ENCODE measurements at places on chromosomes 11 and 22.

GRCh38 chr11:86067851-86068137, 1.1 kb downstream of the PICALM start:
- no peak for DNase-seq

DNA sequence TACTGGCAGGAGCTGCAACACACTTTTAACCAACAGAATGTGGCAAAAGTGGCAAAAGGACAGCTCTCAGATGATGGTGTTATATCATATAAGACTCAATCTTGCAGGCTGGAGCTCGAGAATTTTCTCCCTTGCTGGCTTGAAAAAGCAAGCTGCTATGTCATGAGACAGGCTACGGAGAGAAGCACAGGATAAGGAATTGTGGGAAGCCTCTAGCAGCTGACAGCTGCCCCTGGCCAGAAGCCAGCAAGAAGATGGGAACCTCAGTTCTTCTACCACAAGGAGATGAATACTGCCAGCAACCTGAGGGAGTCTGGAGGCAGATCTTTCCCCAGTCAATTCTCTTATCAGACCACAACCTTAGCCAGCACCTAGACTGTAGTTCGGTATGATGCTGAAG, 24.6 kb downstream of the FXYD6 start:
- DNase-seq = no peak

GRCh38 chr11:45723397-45723796, 58.0 kb upstream of the CHST1 start:
- no peak for DNase-seq

- no peak for DNase-seq
These were observed 56.3 kb upstream of the TP53I11 start for GRCh38 chr11:45007011-45007410.

GRCh38 chr11:127143251-127143650, 142.7 kb upstream of the KIRREL3 start:
- DNase-seq = no peak

DNA sequence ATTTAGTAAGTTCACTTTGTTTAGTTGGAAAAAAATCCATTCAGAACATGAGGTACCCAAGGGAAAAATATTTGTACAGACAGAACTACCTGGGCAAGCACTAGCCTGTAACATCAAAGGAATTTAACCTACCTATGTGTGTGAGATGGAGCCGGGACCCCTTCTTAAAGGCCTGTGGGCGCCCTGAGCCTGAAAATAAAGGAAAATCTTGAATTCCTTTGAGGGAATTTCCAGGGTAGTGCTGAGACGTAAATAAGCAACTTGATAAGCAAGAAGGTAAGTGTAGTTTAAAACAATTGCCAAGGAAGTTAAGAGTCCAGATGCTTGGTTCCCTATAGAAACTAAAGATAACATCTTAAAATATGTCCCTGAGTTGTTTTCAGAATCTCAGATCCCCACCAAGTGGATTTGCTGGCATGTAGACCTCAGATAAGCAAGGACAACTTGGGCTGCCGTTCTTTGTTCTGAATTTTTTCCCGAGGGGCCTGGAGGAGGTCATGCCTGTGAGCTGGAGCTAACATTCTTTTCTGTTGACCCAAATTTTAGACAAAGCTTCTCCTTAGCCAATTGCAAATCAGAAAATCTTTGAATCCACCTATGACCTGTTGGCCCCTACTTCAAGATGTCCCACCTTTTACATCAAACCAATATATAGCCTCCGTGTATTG, 31.0 kb downstream of the MED17 start:
- no peak for DNase-seq

- DNase-seq = no peak
These were observed 38.8 kb downstream of the CLDN25 start for GRCh38 chr11:113818426-113818825.

GRCh38 chr22:30143265-30143664, 63.0 kb downstream of the HORMAD2 start:
- no peak for DNase-seq

- peak; percentile 73 for DNase-seq
These were observed 6.0 kb upstream of the IFT27 start for GRCh38 chr22:36781656-36782627.

DNA sequence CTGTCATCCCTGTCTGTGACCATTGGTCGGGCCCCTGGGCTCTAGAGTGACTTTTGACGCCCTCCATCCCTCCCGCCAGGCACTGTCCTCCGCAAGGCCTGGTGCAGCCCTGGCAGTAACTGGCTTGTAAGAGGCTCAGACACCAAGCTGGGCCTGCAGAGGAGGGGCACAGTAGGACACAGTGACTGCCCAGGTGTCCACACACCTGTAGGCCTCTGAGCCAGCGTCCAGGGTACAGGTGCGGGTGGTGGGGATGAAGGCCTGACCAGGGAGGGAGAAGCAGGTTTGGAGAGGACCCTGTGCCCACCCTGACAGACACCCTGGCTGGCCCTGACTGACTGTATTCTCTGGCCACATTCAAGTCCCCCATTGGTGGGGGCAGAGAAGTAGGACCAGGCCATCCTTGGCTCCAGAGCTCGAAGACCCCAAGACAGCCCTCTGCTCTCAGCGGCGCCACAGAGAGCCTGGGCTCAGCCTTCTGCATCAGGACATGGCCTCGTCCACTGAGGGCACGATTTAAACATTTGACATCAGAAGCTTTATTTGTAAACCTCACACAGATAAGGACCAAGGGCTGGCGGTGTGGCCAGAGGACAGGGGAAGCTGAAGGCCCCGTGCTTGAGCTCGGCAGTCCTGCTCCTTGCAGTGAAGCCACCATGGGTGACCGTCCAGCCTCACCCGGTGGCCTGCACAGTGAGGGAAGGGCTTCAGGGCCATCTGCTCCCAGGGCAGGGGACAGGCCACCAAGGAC, 31.4 kb downstream of the PPIL2 start:
- no peak for DNase-seq

DNA sequence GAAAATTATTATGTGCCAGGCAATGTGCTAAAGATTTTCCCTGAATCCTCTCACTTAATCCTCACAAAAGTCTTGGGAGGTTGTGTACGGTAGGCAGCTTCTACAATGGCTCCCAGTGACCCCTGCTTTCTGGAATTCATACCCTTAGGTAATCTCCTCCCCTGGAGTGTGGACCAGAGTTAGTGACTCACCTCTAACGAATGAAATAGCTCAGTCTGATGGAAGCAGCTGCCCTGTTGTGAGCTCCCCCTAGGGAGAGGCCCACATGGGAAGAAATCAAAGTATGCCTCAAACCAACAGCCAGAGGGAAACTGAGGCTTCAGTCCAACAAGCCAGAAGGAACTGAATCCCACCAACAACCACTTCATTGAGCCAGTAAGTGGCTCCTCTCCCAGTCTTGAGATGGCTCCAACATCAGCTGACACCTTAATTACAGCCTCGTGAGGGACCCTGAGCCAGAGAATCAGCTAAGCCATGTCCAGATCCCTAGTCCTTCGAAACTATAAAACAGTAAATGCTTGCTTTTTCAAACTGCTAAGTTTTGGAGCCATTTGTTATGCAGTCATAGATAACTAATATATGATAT, 98.9 kb upstream of the ISX start:
- no peak for DNase-seq

GRCh38 chr22:22235558-22235957, 9.0 kb upstream of the VPREB1 start:
- no peak for DNase-seq

- DNase-seq = no peak
These were observed 32.6 kb downstream of the ZNRF3 start for GRCh38 chr22:28915969-28916368.

GRCh38 chr11:115887727-115888126, 383.5 kb upstream of the CADM1 start:
- DNase-seq = no peak

DNA sequence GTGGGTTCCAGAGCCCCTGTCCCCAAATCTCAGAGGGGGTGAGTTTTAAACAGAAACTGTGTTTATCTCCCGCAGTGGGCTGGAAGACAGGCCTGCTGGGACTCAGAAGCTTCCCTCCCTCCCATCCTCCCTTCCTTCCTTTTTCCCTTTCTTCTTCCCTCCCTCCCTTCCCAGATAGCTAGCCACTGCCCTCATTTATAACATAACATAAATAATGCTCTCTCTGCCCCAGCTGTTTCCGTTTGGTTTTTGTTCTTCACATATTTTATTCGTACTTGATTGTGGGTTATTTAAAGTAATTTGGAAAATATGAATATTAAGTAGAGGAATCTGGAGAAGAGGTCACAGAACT, 140.9 kb downstream of the TEAD1 start:
- DNase-seq = no peak

- DNase-seq = no peak
These were observed 143.8 kb upstream of the DDI1 start for GRCh38 chr11:103892603-103893002.

GRCh38 chr11:81165164-81165563, 1568.5 kb downstream of the FAM181B start:
- DNase-seq = no peak

GRCh38 chr11:126284829-126285228, 1.9 kb downstream of the TIRAP start:
- peak; percentile 88 for DNase-seq

GRCh38 chr11:11292839-11293238, 60.2 kb downstream of the CSNK2A3 start:
- no peak for DNase-seq

GRCh38 chr11:126403658-126404057, 48.2 kb downstream of the ST3GAL4 start:
- no peak for DNase-seq
